A549 treated with AZD2906 at 1 μM for 4 hours (cell line): ENCODE measurements at places on chromosomes 7 and 10. TPM values are rescaled to one million over a fixed set of nuclear protein-coding genes. Genes with fewer than 3 reads are reported as not detected.

GDF2 gene
- not detected in 5 replicates for total RNA-seq

TRRAP gene
- 14.7 to 17.8 TPM (median 16.2 TPM) in 5 replicates for total RNA-seq

CACNB2 gene
- total RNA-seq: 0.06 TPM in 1 of 5 replicates, not detected in the others

TMEM196 gene
- not detected in 5 replicates for total RNA-seq
